ENCODE measurements at places on chromosomes 3 and 15.

- DNase-seq, result peak; percentile 62
Measured at GRCh38 chr15:101710806-101711205, 13.5 kb downstream of the TARS3 start.

DNA sequence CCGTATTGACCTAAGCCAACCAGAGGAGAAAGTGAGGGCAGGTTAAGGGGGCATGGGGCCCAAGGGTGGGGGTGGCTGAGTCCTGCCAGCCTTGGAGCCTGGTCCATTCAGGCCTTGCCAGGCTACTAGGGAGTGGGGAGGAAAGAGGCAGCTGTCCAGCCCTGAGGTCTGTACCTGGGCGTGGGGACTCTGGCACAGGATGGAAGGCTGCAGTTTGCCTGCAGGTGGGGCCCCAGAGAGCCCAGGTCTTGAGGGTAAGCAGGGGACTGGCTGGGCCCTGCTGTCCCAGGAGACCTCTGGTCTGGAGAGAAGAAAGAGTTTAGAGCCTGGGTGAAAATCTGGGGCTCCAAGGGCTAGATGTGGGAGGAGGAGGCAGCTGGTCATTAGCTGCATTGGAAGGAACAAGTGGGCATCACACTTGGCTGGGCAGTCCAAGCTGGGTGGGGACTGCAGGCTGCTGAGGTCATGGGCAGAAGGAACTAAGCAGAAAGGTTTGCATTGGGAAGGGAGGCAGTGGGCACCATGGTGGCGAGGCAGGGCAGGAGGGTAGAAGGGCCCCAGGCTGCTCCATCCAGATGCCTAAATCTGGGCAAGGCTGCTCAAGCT, 108.4 kb downstream of the OXNAD1 start:
- DNase-seq, result no peak

GRCh38 chr3:108486941-108487340, 23.5 kb downstream of the MYH15 start:
- DNase-seq, result peak; percentile 80

DNA sequence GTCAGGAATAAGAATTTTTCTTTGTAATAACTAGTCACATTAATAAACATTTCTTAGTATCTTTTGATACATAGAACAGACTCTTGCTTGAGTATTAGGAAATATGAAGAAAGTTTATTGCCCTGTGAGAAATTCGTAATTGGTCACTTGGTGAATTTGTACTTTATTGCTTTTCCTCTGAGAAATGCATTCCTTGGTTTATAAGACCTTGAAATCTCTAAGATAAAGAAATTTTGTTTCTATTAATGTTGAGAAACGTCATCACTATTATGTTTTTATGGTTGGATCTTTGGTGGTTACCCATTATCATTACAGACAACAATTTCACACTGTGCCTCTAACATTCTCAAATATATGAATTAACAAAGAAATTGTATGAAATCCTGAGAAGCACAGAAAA, 652.0 kb upstream of the NECTIN3 start:
- peak; percentile 28 for DNase-seq

GRCh38 chr3:117632191-117632590, 922.6 kb downstream of the TUSC7 start:
- no peak for DNase-seq
